ENCODE measurements at places on chromosomes 5 and 9.

GRCh38 chr9:118100529-118101419, 396.6 kb downstream of the TLR4 start:
- no peak for DNase-seq

- no peak for DNase-seq
These were observed 420.8 kb upstream of the GRAMD2B start for GRCh38 chr5:126002222-126002897.

GRCh38 chr5:154647114-154647760, 107.9 kb upstream of the LARP1 start:
- DNase-seq, result peak; percentile 12

GRCh38 chr9:122228568-122229484, at the start of gene LHX6:
LHX6 (minus strand) TSS chr9:122228957; CDS start chr9:122228740, 217 bp downstream.
- no peak for DNase-seq

GRCh38 chr5:69048230-69048629, 45.6 kb upstream of the SLC30A5 start:
- no peak for DNase-seq

DNA sequence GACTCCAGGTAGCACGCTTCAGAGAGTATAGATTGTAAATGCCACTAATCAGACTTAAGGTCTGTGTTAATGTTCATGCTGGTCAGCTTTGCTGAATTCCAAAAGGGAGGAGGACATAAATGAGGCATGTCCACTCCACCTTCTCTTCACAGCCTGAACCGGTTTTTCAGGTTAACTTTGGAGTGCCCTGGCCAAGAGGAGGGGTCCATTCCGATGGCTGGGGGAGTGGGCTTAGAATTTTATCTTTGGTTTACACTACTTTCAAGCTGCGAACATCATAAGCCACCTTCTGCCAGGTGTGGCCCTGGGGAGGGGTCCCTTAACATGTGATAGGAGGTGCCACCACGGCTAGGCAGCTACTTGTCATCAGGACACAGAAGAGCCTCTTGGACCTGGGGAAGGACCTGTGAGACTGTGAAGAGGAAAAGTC, 24.2 kb downstream of the ABO start:
- DNase-seq, result no peak

DNA sequence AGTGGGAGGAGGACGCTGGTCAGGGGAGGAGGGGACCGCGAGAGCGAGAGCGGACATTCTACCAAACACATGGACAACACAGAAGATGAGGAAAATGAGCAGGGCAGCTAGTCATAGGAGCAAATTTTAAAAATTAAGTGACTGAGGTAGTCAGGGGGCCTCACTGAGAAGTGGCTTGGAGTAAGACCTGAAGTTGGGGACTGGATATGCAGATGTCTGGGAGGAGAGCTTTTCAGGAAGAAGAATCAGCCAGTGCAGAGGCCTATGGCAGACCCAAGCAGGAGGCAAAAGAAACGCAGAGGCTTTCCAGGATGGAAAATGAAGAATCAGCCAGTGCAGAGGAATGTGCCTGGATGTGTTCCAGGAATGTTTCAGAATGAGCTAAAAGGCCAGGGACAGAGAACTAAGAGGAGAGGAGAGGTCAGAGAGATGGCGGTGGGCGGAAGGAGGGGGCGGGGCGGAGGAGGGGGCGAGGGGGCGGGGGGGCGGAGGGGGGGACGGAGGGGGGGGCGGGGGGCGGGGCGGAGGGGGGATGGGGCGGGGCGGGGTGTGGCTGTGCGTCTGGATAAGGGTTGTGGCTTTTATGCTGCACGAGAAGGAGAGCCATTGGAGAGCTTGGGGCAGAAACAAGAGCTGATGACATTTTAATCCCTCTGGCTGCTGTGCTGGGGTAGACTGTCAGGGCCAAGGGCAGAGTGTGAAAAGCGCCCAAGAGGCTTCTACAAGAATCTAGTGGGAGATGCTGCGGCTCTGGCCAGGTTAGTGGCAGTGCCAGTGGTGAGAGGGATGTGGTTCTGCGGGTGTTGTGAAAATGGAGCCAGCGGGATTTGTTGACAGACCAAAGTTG, 129.6 kb downstream of the KCNIP1 start:
- DNase-seq, result no peak

DNA sequence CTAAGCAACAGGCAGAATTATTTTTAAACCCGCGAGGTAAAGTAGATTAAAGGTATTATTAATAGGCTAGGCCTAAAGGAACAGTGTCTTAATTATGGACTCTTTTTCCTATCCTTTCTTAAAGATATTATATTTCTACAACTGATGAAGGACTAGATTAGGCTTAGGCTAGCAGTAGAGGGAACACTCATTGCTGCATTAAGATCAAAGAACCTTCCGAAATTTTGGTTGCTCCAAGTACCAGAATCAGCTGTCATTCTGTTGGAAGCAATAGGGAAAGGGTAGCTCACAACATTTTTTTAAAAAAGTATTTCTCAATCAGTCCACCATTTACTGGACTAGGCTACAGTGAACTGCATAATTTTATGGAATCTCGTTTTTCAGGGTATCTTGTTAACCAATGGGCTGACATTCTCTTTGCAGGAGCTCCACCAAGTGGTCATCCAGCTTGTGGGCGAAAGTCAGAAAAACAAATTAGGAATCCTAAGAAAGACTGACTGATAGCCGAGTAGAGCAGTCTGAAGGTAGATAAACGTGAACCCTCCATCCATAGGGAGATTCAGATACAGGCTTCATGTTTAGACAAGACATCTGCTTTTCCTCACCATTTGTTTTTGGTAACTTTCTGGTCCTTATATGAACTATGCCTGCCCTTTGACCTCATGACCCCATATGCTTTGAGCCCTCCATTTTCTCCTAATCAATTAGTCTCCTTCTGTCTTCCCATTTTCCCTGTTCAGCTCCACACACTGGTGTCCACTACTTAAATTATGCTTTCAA, 103.6 kb upstream of the CHD1 start:
- DNase-seq, result peak; percentile 51

GRCh38 chr5:74624931-74625505, 15.5 kb downstream of the ENC1 start:
- no peak for DNase-seq

DNA sequence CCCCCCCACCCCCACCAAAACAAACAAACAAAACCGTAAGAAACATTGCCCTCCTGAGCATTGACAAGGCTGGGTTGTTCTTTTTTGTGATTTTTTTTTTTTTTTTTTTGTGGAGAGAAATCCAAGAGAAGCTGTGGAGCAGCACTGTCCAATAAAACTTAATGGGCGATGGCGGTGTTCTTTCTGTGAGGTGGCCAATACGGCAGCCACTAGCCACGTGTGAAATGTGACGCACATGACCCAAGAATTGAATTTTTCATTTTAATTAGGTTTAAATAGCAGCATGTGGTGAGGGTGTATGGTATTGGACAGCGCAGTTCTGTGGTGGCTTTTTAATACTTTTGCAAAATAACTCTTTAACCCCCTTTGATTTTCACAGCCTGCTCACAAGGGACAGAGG, 251.1 kb downstream of the PDZD2 start:
- DNase-seq, result no peak

- DNase-seq, result no peak
These were observed 126.0 kb downstream of the SLIT3 start for GRCh38 chr5:169174923-169175322.

DNA sequence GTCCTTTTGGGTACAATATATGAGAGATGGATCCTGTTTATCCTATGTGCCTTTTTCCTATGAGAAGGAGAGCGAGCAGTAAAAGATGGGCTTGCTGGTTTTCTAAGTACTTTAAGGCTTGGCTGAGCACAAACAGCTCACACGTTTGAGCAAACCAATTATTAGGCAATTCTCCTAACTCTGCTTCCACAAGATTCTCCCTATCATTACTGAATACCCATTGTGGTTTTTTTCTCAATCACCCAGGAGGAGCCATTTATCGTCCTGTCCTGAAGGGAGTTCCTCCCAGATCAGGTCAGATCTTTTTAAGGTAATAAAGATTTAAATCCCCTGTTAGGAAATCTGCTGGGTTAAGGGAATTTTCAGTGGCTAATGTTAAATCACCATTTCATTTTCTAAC, 19.4 kb upstream of the C1QTNF3 start:
- no peak for DNase-seq

DNA sequence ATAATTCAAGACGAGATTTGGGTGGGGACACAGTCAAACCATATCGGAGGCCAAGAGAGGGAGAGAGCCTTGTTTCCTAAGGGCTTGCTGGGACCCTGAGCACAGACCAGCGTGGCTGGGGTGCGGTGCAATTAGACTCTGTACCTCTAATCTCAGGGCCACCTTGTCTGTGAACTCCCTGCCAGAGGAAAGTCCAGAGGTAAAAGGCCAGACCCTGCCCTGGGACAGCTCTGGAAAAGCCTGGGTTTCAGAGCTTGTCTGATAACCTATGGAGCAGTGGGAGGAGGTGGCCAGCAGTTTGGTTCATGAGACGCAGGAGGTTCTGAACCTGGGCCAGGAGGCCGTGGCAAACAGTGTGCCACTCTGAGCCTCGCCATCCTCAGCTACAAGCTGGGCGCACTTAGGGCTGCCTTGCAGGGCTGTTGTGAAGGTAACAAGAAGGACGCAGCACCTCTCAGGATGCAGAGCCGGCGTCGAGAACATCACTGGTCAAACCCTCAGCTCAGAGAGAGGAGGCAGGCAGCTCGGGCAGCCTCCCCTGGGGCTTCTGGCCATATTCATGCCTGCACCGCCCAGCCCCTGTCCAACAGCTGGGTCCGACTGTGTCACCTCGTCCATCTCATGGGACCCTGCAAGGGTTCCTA, 4.8 kb upstream of the DOLPP1 start:
- no peak for DNase-seq

- DNase-seq, result no peak
These were observed 165.7 kb upstream of the DMRT1 start for GRCh38 chr9:675697-676370.

DNA sequence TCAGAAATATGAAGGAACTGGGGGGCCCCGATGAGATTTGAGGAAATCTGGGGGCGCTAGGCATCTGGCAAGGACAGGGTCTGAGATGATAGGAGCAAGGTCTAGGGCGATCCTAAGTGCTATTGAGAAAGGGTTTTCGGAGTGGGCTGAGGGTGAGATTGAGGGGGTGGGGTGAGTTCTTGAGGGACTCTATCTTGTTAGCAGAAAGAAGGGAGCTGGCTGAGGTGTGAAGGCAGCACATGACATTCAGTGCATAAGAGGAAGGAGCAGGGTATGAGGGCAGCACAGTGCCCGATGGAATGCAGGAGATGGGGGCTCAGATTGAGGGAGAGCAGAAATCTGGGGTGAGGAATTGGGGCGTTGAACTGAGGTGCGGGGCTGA, 640 bp downstream of the TRIM32 start:
- no peak for DNase-seq

DNA sequence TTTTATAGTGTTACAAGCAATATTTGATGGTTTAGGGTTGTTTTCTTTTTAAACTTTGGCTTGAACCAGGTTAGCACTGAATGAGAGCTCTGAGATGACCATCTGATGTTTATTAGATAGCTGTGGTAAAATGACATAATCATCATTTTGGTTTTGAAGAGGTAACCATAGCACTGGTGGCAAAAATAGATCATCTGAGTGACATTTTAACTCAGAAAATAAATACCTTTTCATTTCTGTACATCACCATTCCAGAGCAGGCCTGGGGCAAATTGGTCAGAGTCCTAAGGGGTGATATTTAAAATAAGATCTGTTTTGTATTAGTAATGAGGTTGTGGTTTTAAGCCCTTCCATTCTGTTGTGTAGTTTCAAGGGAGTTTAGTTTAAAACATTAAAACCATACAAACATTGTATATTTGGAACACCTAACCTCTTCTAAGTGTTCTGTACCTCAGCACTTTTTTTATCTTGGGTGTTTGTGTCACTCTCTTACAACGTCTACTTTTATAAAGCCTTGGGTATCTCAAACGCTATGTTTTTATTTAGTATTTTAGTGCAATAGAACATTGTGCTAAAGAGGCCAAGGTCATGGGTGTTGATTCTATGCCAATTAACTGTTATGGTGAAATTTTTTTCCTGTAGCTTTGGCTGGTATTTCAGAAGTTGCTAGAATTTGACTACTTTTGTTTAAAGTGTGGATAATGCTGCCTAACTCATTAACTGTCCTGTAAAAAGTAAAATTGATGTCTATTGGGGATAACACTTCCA, 166.1 kb downstream of the CD180 start:
- no peak for DNase-seq

DNA sequence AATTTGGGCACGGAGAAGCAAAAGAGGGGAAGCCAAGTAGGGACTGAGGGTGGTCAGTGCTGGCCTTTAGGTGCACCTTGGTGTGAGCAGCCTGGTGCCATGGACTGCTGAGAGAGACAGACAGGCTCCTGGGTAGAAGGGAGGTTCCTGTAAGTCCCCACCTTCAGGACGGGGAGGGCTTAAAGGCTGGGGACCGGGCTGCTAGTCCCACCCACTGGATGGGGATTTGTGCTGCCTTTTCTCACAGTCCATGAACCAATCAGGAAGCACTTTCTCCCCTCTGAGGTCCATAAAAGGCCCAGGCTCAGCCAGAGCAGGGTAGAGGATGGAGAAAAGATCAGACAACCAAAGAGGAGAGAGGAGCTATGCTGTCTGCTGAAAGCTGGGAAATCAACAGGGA, 15.2 kb downstream of the CDC25C start:
- no peak for DNase-seq

DNA sequence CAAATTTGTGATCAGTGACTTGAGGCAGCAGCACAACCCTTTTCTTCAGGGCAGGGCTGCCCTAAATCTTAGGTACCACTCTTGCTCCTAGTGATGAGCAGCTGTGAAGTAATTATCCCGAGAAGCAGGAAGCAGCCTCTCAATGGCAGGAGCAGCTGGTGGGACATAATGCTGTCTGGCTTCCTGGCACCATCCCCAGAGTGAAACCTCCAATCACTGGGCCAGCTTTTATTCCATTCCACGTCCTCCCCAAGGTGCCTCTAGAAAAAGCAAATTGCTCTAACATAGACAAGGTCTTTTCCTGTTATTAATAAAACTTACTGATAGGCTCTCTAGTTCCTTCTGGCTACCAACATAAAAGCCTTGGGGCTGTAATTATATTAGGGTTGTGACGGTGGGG, 154.0 kb downstream of the FRMD3 start:
- DNase-seq, result no peak

- no peak for DNase-seq
These were observed 514.5 kb upstream of the PTGER4 start for GRCh38 chr5:40165106-40165788.

- no peak for DNase-seq
These were observed 439.2 kb downstream of the DNAH5 start for GRCh38 chr5:13505326-13505725.

GRCh38 chr5:37112383-37112991, 136.7 kb downstream of the CPLANE1 start:
- DNase-seq, result no peak
